Stimulated activated naive CD8-positive, alpha-beta T cell treated with anti-CD3 and anti-CD28 coated beads, Interleukin-15, amount 100 ng/mL, for 72 hours (primary cell): ENCODE measurements at places on chromosomes 3 and 15.

- no peak for DNase-seq
Observed at GRCh38 chr3:153319705-153320554, 157.9 kb downstream of the RAP2B start.

- no peak for DNase-seq
Observed at GRCh38 chr3:174062923-174063322, 665.4 kb downstream of the NLGN1 start.

GRCh38 chr15:42285034-42285433 is 11.8 kb upstream of the TMEM87A start:
- DNase-seq: no peak

DNA sequence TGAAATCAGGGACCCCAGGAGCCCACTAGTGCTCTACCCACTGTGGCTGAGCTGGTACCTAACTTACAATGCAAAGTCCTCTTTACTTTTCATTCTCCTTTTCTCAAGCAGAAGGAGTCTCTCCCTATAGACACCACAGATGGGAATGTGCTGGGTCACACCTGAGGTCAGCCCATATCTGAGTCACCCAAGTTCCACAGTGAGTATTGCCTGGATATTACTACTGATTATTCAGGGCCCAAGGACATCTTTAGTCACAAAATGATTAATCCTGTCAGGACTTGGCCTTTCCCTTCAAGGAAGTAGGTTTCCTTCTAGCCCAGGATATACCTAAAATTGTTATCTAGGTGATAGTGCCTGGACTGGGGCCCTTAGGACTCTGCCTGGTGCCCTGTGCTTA is 1305.2 kb downstream of the SI start:
- no peak for DNase-seq

GRCh38 chr3:110758208-110758607 is 313.4 kb upstream of the NECTIN3 start:
- DNase-seq: no peak

DNA sequence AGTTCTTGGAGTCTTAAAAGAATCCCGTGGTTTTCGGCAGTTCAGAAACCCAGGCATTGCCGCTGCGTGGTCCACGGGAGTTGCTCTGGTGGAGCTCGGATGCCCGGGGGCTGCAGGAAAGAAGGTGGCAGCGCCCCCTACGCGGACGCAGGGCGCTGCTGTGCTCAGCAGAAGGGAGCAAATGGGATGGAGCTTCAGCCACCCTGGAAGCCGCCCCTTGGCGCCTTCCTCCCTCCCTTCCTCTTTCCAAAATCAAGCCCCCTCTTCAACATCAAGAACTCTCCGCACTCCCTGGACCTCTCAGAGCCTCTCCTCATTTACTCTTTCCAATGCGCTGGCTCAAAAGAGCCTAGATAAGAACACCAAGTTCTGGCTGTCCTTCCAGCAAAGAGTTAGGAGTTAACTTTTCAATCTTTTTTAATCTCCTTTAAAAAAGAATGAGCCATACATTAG is 880 bp upstream of the CHRNA7 start:
- peak; percentile 7 for DNase-seq

DNA sequence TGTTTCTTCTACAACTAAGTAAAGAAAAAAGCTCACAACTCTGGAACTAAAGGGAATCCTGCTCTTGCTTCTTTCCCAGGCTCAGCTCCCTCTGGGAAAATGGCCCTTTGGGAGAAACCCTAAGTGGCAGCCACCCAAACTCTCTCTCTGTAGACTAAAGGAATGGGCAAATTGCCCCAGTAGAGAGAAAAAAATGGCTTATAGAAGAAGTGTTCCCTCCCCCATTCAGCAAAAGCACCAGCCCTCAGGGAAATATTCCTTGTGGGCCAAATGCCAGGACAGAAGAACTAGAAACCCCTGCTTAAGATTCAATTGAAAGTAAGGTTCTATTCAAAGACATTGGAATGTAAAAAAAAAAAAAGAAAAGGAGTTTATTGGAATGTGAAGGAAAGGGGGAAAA is 603.7 kb upstream of the ALCAM start:
- no peak for DNase-seq
